ENCODE measurements at places on chromosomes 2 and 18. TPM values are rescaled to one million over a fixed set of nuclear protein-coding genes. Genes with fewer than 3 reads are reported as not detected.

- DNase-seq, result peak; percentile 36
Observed at GRCh38 chr2:100703213-100703612, 116.7 kb upstream of the NPAS2 start.

- no peak for DNase-seq
Observed at GRCh38 chr18:48952287-48953103, 1.7 kb upstream of the SMAD7 start.

- DNase-seq, result no peak
Observed at GRCh38 chr2:203427061-203427460, 98.9 kb downstream of the ABI2 start.

RFX8 gene
- polyA plus RNA-seq, result 0.30 TPM

DNA sequence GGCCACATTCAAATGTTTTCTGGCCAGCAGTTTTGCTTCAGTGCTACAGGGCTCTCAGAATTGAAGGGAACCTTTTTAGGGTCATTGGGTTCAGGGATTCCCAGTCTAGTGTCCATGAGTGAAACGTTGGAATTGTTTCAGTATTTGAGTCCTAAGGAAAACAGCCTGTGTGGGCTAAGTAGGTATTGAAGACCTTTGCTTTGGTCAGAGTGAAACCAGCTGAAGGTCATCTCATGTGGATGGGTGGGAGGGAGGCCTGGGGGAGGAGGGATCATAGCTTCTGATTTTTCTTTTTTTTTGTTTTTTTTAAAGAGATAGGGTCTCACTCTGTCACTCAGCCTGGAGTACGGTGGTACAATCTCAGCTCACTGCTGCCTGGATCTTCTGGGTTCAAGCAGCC, 20.2 kb downstream of the B3GNT2 start:
- DNase-seq, result no peak

DNA sequence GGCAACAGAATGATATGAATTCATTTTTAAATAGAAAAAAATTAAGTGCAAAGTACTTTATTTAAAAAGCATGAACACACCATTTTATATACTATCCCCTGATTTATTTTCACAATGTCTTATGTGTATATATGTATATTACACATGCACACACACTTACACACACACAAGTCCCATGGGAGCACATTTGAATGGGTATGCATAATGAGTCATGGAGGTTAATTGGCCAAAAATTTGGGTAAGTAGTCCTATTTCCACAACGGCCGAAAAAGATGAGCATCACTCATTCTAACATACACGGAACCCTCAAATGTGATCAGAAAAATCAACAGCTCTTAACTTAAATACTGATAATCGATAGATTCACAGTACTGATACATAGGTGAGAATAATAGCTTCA, 97.4 kb upstream of the NABP1 start:
- DNase-seq, result no peak

GRCh38 chr2:112217854-112218253, 37.0 kb downstream of the ZC3H8 start:
- no peak for DNase-seq

- DNase-seq, result no peak
Observed at GRCh38 chr2:232339121-232340081, 39.1 kb upstream of the ALPP start.

- no peak for DNase-seq
Observed at GRCh38 chr2:177000061-177000714, 212.4 kb upstream of the HNRNPA3 start.

LIPG gene
- 0.85 TPM for polyA plus RNA-seq

IL36A gene
- not detected for polyA plus RNA-seq

SPOPL gene
- polyA plus RNA-seq, result 13.5 TPM

DNA sequence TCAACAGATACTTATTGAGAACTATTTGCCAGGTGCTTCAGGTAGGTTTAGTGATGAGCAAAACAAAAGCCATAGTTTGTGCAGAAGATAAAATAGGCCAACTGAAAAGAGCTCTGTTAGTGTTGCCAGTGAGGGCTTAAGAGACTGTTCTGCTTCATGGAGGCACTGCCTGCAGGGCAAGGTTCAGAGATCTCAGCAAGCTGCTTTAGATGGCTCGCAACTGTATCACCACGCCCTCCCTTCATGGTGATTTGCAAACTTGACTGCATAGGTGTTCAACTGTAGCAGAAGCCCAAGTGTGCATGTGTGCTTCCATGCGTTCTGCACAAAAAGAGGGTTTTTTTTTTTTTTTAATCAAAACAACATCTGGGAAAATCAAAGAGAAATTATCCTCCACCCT, 84.5 kb downstream of the RAPH1 start:
- DNase-seq, result no peak

DNA sequence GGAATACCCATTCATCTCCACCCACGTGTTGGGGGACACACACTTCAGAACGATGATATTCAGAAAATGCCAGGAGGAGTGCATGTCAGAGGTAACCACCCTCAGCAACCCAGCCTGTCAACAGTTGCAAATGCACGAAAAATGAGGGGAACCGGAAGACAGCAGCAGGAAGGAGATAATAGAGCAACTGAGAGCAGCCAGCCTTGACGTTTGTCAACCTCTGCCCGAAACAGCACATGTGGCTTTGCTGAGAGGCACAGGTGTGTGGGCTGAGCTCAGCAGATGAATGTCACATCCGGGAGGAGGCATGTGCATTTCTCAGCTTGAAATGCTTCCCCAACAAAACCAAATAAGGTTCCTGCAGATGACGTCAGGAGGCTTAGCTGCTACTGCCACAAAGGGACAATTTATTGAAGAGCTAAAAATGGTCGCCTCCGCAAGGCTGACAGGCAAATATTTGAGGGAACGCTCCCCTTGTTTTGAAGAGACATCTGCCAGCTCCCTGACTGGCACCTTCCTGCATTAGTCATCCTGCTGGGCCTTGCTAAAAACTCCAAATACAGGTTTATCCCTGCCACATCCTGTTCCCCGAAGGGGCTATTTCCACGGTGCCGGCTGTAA, 419.0 kb downstream of the NBAS start:
- no peak for DNase-seq

DAPL1 gene
- 0.68 TPM for polyA plus RNA-seq
